ENCODE measurements at places on chromosomes 5 and 9.

DNA sequence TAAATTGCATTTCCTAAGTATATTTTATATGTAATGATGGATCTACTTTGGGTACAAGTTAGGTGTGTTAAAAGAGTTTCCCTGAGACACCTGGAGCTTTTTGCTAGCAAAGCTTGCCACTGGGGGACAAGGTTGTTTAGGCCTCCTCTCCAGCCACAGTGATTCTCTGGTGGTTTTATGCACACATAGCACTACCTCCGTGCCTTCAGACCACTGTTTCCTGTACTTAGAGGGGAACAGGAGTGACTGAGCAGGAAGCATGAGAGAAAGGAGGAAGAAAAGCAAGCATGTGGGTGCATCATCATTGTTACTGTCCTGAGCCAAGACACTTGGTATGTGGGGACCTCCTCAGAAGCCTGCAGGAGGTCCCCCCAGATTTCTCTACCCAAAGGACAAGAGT is 272.1 kb downstream of the RASEF start:
- DNase-seq, result no peak

- DNase-seq, result no peak
Measured at GRCh38 chr9:137951107-137951506, 73.5 kb downstream of the CACNA1B start.

DNA sequence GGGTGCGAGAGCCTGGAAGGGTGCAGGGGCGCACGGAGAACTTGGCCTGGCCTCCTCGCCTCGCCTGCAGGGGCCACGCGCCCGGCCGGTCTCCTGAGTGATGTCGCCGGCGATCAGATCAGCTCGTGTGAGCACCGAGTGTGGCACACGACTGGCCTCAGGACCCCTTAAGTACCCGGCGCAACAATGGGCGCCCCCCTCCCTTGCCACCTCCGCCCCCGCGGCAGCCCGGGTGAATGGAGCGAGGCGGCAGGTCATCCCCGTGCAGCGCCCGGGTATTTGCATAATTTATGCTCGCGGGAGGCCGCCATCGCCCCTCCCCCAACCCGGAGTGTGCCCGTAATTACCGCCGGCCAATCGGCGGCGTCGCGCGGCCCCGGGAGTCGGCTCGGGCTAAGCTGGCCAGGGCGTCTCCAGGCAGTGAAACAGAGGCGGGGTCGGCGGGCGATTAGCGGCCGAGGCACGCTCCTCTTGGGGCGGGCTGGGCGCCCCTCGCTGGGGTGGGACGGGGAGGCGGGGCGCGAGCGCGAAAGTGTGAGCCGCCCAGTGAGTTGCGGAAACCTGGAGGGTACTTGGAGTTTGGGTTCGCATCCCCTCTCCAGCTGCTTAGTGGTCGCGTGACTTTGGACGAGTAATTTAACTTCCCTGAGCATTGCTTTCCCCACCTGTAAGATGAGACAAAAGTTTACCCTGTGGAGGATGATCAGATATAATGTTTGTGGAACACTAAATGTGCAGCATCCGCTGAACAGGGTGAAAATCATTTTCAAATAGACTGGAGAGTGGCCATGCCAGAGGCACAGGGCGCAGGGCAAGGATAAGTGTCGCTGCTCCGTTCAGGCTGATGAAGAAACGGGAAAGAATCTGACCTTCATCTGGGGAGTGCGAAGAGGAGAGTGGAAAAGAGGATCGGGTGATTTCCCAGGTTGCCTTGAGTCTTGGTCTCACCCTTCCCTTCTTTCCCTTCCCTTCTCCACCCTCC is at the start of gene NEUROG1:
Gene NEUROG1 (minus strand): TSS at position 145 of the 982 bp plus-strand sequence. CDS start 274 bp downstream, outside the sequence.
- DNase-seq, result no peak

DNA sequence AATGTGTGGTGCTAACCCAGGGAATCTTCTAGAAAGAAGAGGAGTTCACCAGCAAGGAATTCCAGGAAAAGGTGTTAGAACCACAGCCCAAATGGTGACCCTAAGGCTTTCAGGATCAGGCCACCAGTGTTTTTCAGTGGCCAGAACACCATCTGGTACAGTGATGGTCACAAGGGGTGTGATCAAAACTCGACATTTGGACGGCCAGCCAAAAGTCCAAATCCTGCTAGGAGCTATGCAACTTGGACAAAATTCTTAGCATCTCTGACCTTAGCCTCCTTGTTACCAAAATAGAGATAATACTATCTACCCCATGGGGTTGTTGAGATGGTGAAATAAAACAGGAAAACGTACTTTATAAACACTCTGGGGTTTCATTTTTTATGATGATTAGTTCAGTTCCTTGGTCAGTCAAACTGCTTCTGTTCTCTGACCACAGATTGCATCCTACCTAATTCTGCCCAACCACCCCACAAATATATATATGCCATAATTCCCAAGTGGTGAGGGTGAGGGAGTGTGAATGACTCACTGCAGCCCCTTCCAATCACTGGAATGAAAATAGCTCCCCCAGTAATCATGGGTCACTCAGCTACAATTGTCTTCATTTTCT is 210.3 kb downstream of the CDK5RAP2 start:
- DNase-seq, result no peak

DNA sequence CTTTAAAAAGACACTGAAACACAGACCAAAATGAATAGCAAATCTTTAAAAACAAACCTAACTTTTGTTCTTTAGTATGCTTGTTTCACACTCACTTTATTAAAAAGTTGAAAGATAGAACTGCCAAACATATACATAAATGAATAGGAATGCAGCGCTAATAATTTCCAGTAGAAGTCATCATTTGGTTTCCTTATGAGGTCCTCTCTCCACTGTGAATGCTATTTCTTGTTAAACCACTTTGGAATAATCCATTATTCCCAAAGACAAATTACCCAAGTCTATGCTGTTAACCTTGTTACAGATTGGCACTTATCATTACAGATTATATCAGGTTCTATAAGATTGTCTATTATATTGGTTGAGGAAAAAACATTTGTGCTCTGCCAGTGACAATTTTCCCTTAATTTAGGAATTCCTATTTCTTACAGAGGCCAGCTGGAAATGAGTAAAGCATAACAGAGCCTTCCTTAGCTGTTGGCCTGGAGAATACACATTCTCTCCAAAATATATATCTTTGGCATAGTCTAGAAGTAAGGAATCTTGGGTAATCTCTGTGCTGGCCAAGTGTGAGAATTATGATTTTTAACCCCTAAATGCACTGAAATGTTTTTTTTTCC is 29.3 kb upstream of the MINAR2 start:
- no peak for DNase-seq

GRCh38 chr5:115494570-115495289 is 49.8 kb downstream of the FEM1C start:
- DNase-seq, result no peak

- no peak for DNase-seq
Measured at GRCh38 chr9:83304686-83305085, 233.5 kb downstream of the FRMD3 start.
